ENCODE measurements at places on chromosomes 7 and 10. TPM values are rescaled to one million over a fixed set of nuclear protein-coding genes. Genes with fewer than 3 reads are reported as not detected.

Gene CDCA7L
- 11.7 TPM for total RNA-seq

GRCh38 chr7:55155351-55156117 lies 136.7 kb downstream of the EGFR start:
- DNase-seq = no peak

- DNase-seq = no peak
Measured at GRCh38 chr7:37674531-37674930, 9.0 kb upstream of the GPR141 start.

- DNase-seq = no peak
Measured at GRCh38 chr7:6479067-6479466, 31.3 kb upstream of the DAGLB start.

Gene CPEB3
- total RNA-seq = 6.7 TPM

GRCh38 chr10:74930965-74931364 lies 104.6 kb downstream of the KAT6B start:
- no peak for DNase-seq

Gene CAV1
- total RNA-seq = 375 TPM

DNA sequence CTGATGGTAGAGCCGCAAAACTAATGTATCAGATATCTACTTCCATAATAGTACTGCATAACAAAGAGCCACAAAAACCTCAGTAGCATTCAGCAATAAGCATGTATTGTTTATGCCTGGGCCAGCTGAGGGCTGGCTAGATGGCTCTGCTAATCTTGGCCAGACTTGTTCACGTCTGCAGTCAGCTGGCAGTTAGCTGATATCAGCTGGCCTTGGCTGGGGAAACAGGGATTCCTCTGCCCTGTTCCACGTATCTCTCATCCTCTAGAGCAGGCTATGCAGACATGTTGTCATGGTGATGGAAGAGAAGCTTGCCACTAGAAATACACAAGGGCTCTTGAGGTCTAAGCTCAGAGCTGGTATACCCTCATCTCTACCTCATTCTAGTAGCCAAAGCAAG lies 62.9 kb downstream of the GRM8 start:
- no peak for DNase-seq

DNA sequence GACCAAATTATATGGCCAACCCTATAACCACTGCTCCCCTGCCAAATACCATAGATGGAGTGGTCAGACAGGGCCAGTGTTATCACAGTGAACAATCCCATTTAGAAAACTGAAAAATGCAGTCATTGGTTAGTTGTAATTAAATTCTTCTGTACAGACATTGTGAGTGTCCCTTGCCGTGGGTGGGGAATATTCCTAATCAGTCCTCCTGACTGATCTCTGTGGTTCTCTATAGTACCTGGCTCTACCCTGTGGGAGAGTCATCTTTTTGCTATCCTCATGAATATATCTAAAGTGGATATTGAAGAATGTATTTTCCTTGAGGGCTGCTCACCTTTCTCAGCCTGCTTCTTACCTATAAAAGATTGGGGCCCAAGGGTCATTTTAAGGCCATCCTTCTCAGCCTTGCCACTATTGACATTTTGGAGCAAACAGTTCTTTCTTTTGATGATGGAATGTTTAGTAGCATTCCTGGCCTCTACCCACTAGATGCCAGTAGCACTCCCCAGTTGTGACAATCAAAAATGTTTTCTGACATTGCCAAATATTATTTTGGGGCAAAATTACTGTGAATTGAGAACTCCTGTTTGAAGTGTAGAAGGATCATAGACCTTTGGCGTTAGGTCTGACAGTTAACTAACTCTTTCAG lies 110.2 kb downstream of the MAPK8 start:
- DNase-seq = no peak

Gene OR9A2
- not detected for total RNA-seq

Gene ASAH2
- total RNA-seq = not detected

- DNase-seq = no peak
Measured at GRCh38 chr10:94397549-94398370, 4.6 kb upstream of the TBC1D12 start.

- DNase-seq = no peak
Measured at GRCh38 chr10:90352288-90352687, 505.6 kb downstream of the HTR7 start.

GRCh38 chr7:14048889-14049288 lies 59.4 kb upstream of the ETV1 start:
- no peak for DNase-seq

DNA sequence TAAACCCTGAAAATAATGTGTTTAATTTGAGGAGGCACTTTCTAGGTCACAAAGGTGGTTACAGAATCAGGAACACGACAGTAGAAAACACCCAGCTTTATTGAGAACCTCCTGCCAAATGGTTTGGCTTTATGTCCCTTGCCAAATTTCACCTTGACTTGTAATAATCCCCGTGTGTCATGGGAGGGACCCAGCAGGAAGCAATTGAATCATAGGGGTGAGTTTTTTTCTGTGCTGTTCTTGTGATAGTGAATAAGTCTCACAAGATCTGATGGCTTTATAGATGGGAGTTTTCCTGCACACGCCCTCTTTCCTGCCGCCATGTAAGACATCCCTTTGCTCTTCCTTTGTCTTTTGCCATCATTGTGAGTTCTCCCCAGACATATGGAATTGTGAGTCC lies 193.8 kb upstream of the KLF6 start:
- DNase-seq = no peak

Gene CALCR
- total RNA-seq = 0.66 TPM

GRCh38 chr10:104450954-104451353 lies 97.3 kb downstream of the CFAP58 start:
- DNase-seq = no peak

DNA sequence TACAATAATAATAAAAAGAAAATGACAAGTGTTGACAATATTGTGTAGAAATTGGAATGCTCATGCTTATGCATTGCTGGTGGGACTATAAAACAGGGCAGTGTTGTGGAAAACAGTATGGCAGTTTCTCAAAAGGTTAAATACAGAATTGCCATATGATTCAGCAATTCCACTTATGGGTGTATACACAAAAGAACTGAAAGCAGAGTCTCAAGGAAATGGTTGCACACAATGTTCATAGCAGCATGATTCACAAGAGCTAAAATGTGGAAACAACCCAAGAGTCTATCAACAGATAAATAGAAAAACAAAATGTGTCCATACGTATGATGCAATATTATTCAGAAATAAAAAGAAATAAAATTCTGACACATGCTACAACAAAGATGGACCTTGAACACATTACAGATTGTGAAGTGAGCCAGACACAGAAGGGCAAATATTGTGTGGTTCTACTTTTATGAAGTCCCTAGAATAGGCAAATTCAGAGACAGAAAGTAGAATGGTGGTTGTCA lies 64.8 kb upstream of the GRM8 start:
- no peak for DNase-seq

DNA sequence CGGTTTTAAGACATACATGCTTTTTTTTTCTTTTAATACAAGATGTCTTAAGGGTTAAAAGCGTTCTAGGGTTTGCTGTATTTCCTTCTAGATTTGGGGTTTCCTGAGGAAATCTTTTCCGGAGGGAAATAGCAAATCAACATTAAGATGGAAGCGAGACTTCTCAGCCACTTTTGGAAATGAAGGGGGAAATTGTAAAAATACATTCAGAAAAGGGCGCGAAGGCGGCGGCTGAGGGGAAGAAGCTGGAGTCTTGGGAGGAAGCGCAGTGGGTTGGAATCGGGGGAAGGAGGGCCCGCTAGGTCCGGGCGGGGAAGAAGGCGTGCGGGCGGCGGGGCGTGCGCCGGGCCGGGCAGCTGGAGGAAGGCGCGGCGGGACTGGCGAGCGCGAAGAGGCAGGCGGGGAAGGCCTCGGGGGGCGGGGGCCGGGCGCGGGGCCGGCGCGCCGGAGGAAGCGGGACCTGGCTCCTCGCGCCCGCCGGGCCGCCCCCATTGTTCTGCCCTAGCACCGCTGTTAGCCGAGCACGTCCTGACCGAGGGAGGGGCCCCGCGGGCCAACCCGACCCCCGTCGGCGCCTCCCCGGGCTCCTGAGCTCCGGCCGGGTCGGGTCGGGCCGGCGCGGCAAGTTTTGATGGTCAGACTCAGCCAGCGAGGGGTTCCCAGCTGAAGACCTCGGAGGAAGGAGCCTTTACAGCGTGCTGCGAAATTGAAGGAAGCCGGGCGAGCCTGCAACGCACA lies 1.5 kb upstream of the SKIDA1 start:
- peak; percentile 48 for DNase-seq

DNA sequence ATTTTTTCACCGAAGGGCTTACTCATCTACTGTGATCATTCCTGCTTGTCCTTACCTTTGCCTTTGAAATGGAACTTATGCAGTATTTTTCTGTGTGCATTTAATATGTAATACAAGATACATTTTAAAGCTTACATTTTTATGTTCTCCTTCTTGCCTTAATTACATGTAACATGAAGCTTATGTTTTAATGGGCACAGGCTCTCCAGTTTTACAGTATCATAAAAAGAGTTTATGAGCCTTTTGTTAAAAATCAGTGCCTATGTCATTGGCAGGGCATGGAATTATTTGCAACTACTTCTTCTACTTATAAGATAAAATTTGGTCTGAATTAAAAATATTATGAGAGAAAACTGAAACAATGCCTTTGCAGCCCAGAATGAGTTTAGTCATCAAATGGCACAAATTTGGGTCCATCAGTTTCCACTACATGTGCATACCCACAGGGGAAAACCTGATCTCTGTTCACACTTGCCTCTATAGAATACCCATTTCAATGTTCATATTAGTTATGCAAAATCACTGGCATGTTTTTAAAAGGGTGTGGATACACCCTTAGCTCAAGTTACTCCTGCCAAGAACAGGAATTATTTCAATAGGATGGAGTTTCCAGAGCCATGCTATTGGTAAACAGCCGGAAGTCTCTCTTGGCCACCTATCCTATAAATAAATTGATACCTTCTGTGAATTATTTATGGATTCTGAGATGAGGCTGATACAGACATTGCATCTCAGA lies 27.9 kb upstream of the WNT16 start:
- DNase-seq = no peak

- DNase-seq = no peak
Measured at GRCh38 chr7:65840446-65840845, 32.4 kb upstream of the VKORC1L1 start.

- no peak for DNase-seq
Measured at GRCh38 chr10:5681930-5682329, 2.7 kb upstream of the TASOR2 start.

- no peak for DNase-seq
Measured at GRCh38 chr10:132320654-132321469, 11.1 kb upstream of the LRRC27 start.

DNA sequence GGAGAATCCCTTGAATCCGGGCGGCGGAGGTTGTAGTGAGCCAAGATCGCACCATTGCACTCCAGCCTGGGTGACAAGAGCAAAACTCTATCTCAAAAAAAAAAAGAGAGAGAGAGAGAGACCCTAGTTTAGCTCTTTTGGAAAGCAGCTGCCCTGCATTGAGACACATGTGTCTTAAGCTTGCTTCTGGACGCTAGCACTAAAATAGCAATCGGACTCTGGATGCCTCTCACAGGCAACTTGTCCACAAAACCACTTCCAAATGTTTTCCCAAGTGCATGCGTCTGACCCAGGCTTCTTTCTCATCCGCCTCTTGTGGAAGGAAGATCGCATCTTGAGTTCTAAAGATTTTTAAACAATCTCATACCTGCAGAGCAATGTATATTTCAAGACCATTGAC lies 182.7 kb downstream of the CUX1 start:
- DNase-seq = no peak

Gene SFXN2
- 26.4 TPM for total RNA-seq

Gene NKX1-2
- not detected for total RNA-seq

DNA sequence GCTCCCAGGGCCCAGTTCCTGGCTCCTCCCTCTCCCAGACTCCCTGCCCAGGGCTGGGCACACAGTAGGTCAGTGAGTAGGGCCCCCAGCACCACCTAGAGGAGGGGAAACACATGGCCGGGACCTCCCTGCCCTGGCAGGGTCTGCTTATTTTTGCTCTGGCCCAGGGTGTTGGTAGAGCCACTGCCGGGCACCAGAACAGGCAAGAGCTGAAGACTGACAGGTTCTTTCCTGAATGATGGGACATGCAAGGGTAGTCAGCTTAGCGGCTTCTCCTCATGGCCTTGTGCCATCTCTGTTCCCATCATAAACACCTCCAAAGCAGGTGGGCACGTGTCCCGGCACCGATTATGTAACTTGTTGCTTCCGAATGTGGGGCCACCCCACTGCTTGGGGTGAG lies 86.5 kb downstream of the NEURL1 start:
- no peak for DNase-seq

DNA sequence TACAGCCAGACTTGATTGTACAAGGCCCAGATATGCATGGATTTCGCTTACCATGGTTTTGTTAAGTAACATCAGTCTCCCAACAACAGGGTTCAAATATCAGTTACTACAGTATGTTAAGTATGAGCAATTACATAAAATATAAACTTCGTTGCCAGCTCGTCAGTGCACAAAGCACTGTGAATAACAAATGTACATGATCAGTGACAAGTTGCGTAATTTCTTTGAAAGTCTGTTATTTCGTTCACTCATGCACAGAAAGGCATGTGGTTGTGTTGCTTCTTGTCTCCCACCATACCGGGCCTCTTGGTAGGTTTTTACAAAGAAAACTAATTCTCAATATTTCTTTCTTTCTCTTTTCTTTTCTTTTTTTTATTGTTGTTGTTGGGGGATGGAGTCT lies 12.5 kb upstream of the ZNF487 start:
- no peak for DNase-seq

Gene MNX1
- total RNA-seq = not detected

Gene TFAM
- total RNA-seq = 35.6 TPM

Gene PAPOLB
- 1.5 TPM for total RNA-seq
